CD8-positive, alpha-beta T cell (primary cell): ENCODE measurements at places on chromosomes 13 and 19.

- DNase-seq = no peak
These were observed 290.8 kb upstream of the PCDH9 start for GRCh38 chr13:67520886-67521285.

GRCh38 chr19:49911381-49912145 is 14.9 kb upstream of the IL4I1 start:
- DNase-seq = no peak

DNA sequence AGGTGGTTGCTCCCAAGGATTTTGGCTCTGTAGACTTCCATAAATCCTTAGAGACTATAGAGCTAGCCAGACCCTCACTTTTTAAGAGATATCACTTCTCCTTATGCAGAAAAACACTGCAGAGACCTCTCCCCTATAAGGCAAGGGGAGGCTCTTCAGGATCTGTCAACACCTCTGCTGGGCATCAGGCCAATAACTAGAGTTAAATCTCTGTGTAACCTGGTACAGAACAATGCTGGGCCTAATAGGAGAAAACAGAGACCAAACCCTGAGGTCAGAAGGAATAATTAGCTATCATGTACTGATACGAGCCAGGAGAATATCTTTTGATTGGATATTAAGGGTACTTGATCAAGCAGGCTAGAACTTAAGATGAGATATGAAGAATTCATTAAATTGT is 358.5 kb downstream of the TBC1D4 start:
- no peak for DNase-seq

GRCh38 chr13:75685239-75685697 is 49.1 kb downstream of the LMO7 start:
- no peak for DNase-seq

DNA sequence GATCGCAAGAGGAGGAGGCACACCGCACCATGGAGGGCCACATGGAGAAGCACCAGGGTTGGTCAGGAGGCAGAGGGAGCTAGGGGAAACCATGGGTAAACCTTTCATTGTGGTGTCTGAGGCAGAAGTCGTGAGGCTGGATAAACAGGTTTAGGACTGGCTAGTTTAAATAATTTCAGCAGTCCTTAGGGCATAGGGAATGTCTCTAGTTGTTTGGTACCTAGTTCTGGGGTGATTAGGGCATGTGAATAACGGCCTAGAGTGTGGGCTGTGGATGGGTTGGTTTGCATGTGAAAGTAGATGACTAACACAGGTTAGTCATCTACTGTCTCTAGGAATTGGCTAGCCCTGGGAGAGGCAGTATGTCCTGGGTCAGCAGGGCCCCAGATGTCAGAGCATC is 102.3 kb downstream of the STOML3 start:
- DNase-seq = no peak

- DNase-seq = no peak
These were observed at the start of gene KHSRP for GRCh38 chr19:6424195-6424938. KHSRP (minus strand) TSS chr19:6424811; CDS start chr19:6424701, 110 bp downstream.

- DNase-seq = peak; percentile 70
These were observed 53.2 kb downstream of the GPR12 start for GRCh38 chr13:26707122-26708006.

DNA sequence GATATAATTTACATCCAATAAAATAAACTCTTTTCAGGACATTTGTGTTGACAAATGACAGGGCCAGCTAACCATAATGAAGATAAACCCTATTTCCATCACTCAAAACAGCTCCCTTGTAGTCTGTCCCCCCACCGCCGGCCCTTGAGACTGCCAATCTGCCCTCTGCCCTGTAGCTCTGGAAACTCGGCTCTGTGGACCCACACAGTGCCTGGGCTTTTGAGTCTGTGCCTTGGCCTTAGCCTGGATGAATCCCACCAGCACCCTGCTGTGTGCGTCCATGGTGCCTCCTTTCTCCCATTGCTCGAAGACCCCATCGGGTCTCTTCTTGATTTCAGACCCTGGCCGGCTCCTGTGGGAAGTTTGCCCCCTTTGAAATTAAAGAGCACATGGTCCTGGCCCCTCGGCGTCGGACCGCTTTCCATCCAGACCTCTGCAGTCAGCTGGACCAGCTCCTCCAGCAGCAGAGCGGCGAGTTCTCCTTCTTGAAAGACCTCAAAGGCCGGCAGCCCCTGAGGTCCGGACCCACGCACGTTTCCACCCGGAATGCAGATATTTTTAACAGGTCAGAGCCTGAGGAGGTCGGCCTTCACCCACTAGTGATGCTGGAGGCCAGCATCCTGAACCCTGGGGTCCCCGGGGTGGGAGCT is 26.0 kb downstream of the CHAF1A start:
- no peak for DNase-seq

GRCh38 chr13:93620181-93620765 is 393.7 kb downstream of the GPC6 start:
- no peak for DNase-seq

DNA sequence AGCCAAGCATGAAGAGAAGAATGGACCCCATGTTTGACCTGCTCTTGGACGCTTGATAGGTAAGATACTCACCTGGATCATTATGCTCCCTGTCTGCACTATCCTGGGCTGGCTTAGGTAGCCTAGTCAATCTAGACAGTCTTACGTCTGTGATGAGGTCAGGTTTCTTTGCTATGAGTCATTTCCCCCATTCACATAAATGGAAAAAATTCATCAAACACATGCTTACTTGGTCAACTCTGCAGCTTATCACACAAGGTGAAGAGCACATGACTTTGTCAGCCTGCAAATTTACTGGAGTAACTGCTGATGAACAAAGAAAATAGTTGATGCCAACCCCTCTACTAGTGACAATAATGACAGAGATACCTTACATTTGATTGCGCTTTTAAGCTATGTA is 170.0 kb downstream of the NUFIP1 start:
- DNase-seq = no peak

GRCh38 chr19:51333836-51334460 is 8.0 kb downstream of the VSIG10L start:
- no peak for DNase-seq

DNA sequence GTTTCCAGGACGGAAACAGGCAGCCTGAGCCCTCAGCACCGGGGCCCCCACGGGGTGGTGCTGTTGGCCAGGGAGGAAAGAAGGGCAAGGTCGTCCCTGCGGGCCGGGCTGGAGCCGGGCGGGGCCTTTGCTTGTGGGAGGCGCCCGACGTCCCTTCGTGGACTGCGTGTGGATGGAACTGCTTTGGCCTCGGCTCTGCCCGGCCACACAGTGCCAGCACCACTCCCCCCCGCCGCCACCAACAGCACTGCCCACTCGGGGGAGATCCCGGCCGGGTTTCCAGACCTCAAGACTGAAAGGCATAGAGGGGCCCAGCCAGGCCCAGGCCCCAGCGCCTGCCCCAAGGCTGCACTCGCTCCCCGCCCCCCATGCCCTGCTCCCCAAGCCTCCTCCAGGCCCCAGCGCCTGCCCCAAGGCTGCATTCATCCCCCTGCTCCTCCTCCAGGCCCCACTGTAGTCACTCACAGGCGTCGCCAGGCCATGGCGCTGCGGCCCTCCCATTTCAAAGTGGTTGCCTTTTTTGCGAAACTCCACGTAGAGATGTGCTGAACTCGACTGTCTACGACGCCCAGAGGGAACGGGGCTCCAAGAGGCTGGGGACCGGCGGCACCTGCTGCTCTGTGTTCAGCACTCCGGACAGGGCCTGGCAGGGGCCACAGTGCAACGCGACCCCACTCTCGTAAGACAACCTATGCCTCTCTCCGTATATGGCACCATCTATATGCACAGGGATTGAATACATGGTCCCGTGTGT is 22.5 kb downstream of the C13orf46 start:
- peak; percentile 16 for DNase-seq

DNA sequence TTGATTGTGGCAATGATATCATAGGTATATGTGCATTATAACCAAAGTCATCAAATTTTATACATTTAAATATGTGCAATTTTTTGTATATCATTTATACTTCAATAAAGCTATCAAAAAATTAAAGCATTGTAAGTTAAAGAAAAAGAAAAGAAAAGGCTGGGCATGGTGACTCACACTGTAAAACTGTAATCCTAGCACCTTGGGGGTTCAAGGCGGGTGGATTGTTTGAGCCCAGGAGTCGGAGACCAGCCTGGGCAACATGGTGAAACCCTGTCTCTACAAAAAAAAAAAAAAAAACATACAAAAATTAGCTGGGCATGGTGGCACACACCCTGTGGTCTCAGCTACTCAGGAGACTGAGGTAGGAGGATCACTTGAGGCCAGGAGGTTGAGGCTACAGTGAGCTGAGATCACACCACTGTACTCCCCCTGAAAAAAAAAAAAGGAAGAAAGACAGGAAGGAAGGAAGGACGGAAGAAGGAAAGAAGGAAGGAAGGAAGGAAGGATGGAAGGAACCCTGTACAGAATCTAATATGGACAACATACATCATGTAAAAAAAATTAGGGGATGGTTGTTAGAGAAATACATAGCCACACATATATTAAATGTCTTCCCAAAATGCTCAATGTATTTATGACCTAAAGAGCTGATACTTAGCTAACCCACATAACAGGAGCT is 21.7 kb upstream of the SLC25A30 start:
- DNase-seq = no peak

DNA sequence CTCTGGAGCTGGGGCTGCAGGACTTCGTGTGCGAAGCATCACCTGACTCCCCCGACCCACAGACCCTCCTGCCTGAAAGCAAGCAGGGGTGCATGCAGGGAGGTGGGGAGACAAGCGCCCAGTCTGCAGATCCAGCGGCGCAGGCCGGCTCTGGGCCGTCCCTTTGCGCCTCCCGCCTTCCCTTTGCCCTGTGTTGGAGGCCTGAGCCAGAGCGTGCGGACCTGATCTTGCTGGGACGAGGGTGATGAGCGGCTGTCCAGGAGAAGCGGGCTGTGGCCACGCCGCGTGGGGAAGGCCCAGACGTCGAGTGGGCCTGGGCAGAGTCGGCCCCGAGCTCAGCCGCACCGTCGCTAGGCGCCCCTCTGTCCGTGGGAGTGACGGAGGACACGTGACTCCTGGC is 5.3 kb upstream of the GRTP1 start:
- no peak for DNase-seq

- no peak for DNase-seq
These were observed 1539.0 kb downstream of the UQCRFS1 start for GRCh38 chr19:27673986-27674385.

GRCh38 chr13:30148171-30148754 is 159.1 kb downstream of the KATNAL1 start:
- peak; percentile 39 for DNase-seq

DNA sequence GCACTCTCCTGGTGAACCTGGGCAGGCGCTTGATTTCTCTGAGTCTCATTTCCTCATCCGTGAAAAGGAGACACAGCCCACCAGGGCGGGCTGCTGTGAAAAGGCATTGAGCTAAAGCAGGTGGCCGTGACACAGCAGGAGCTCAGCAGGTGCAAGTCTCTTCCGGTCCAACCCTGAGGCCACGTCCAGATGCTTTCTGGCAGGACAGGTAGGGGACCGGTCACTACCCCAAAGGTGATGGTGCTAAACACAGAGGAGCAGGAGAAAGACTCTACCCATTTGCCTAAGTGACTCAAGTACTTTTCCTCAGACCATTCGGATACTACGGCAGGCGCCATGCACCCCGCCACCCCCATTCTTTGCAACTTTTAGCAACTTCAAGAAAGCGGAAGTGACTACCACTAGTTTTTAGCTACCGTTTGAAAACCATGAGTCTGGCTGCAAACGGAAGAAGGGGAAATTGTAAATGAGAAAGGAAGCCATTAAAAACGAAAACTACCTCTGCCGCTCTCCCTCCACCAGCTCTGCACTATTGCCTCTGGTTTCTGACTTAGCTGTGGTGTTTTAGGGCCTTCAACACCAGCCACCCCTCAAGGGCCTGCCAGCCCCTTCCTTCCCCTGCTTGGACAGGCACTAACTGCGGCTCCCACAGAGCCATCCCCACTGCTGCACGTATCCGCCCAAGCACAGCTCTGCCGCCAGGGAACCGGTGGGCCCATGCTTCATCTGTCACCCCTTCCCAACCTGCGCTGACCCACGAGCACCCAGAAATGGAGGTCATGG is 4.8 kb downstream of the PPP6R1 start:
- DNase-seq = peak; percentile 89

GRCh38 chr13:102693776-102694175 is 1.1 kb downstream of the METTL21C start:
- no peak for DNase-seq

- DNase-seq = no peak
These were observed 36.8 kb downstream of the INSR start for GRCh38 chr19:7257148-7258040.

DNA sequence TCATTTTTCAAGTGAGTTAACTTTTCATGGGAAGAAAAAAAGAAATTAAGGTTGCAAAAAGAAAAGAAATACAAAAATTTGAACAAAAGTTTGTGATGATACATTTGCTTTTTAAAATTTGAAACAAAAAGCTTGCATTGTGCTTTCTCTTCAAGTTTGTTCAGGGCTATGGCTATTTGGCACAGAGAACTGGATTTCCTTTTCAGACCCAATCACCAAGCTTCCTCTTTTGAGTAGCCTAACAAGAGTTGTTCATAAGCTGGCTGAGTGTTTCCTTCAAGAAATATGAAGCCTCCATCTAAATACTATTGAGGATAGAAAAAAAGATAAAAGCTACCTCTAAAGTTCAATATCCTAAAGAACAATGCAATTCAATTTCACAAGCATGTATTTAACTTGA is 787.8 kb downstream of the LIG4 start:
- DNase-seq = no peak

DNA sequence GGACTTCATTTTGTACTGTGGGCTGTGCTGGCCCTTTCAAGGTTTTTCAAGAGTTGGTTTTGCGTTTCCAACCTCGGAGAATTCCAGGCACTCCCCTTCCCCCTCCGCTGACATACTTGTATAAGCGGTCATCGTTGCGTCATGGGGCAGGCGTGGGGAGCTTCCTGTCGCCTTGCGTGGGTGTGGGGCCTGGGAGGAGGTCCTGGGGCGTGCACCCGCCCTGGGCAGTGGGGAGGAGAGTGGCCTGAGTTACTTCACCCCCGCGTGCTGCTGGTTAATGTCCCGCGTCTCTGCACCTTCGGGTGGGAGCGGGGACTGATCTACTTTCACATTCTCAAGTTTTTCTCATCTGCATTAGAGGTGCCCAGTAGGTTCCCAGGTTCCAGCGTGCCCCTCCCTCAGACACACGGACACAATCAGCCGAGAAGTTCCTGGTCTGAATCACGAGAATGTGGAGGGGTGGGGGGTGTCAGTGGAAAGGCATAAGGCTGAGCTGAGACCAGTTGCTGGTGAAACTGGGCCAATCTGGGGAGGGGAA is 4.1 kb downstream of the IER2 start:
- DNase-seq = peak; percentile 63

- DNase-seq = no peak
These were observed 5.0 kb downstream of the PPP1R37 start for GRCh38 chr19:45097776-45098520.

DNA sequence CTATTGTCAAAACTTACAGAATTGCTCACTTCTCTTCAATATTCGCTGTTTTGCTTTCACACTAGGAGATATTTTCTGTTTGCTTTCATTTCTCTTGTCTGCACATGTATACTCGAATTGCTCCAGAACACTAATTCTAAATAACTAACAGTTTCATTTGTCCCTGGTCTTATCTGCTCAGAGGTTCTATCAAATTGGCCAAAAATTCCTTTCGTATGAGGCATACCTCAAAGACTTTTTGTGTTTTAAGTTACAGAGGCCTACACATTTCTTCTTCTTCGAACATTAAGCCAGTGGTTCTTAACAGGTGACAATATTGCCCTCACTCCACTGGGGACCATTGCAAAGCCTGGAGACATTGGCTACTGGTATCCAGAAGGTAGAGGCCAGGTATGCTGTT is 1314.6 kb downstream of the EFNB2 start:
- no peak for DNase-seq
